CD4-positive, alpha-beta T cell treated with Interleukin-10 for 1 hour (primary cell): ENCODE measurements at places on chromosomes 6 and 20.

GRCh38 chr6:19632230-19632629 lies 204.9 kb upstream of the ID4 start:
- no peak for DNase-seq

GRCh38 chr6:25014369-25014768 lies 78.6 kb upstream of the RIPOR2 start:
- no peak for DNase-seq

DNA sequence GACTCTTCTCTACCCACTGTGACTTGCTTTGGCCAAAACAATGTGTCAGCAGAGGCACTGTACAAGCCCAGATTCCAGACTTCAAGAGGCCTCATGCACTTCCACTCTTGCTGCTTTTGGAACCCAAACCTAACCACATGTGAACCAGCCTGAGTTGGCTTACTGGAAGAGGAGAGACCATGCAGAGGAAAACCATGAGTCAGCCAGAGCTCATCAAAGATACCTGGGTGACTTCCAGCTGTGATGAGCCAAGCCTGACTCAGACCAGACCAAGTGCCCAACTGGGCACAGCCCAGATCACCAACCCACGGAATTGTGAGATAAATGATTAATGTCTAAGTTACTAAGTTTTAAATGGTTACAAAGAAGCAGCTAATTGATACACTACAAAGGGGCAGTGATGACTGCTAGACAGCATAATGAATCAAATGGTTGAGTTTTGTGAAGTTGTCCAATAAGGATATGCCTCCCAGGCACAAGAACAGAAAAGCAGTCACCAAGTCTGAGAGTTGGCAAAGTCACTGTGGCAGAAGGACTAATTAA lies 16.2 kb upstream of the BEND6 start:
- DNase-seq: no peak

DNA sequence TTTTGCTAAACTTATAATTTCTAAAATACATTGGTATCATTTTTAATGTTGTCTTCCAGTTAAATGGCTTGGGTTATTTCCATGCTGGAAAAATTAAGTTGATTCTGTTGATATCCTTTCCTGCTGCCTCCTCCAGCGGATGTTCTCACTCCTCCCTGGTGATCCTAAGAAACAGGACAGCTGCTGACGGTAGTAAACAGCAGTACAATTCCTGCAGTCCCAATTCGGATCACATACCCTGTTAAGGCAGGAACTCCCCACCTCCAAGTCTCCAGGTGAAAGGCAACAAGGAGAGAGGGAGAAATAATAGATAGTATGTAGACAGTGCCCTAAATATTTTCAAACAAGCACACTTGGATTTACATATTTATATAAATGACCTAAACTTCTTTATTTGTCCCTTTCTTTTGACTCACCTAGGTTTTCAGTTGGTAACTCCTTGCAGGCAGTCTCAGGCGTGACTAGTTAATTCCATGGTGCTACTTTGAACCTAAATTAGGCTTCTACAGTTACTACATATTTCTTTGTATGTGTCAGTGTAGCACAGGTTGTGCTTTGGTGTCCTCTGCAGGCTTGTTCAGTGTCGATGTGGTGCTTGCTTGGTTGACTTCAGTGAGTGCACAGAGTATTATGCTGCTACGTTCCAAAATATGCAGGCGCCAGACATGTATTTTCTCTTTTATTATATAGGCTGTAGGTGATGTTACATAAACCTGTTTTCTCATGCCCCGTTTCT lies 126.0 kb downstream of the ADGRB3 start:
- DNase-seq: no peak

DNA sequence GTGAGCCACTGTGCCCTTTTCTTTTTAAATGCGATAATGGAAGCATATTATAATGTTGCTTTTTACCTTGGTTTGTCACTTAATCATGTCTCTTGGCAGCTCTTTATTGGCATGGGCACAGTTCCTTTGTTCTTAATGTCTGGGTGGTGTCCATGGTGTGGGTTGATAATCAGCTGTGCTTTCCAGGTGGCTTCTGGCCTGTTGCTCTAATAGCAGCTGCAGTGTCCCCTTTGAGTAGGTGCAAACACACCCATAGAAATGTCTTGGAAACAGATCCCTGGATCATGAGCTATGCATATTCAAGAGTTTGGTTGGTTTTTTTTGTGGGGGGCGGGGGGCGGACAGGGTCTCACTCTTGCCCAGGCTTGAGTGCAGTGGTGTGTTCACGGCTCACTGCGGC lies 29.9 kb downstream of the EFCAB8 start:
- DNase-seq: no peak
